WTC11 (cell line): ENCODE measurements at places on chromosomes 12 and 14.

GRCh38 chr12:6457220-6457945 lies 5.5 kb downstream of the TAPBPL start:
- peak; percentile 4 for DNase-seq

DNA sequence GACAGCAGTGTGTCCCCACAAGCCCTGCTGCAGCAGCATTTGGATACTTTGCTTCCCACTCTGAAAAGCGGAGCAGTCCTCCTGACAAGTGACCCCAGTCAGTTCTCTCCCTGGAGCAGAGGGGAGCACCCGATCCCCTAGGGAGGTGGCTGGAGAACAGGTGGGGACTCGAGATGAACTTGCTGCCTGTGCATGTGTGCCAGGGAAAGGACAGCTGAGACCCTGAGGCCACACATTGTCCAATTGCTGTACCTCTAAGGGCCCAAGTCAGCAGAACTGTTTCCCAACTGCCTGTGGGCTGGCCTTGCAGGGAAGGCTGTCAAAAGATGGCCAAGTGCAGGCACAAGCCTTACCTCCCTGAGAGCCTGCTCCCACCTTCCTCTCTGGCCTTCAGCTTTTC lies 55.1 kb downstream of the IFT43 start:
- no peak for DNase-seq

- DNase-seq: no peak
Observed at GRCh38 chr12:125310461-125310860, 245.2 kb downstream of the AACS start.

GRCh38 chr12:67441736-67442346 lies 172.7 kb downstream of the CAND1 start:
- peak; percentile 84 for DNase-seq

DNA sequence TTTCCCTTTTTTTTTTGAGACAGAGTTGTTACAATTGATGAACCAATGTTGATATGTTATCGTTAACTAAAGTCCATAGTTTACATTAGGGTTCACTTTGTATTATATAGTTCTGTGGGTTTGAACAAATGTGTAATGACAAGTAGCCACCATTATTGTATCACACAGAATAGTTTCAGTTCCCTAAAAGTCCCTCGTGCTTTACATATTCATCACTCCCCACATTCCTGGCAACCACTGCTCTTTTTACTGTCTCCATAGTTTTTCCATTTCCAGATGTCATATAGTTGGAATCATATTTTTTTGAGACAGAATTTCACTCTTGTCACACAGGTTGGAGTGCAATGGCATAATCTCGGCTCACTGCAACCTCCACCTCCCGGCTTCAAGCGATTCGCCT lies 12.5 kb downstream of the HSD17B6 start:
- DNase-seq: no peak

GRCh38 chr14:61698206-61698980 lies 3.1 kb downstream of the HIF1A start:
- DNase-seq: no peak

- no peak for DNase-seq
Observed at GRCh38 chr12:13258717-13259119, 62.2 kb downstream of the EMP1 start.

DNA sequence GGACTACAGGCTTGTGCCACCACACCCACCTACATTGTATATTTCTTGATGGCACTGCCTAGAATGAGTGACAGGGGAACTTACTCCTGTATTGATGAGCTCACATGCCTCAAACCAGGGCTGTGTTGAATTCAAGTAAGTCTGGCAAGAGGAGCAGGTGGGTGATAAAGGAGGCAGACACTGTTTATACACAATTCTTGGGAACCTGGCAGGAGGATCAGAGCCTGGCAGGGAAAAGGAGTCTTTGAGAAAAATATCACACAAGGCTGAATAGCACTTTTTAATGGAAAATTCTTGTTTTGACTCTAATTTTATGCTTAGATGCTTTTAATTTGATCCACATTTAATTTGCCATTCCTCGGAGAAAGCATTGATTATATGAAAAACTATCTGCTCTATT lies 293.1 kb upstream of the NPAS3 start:
- DNase-seq: no peak

GRCh38 chr14:23186913-23187654 lies 3.6 kb upstream of the SLC7A8 start:
- DNase-seq: no peak

DNA sequence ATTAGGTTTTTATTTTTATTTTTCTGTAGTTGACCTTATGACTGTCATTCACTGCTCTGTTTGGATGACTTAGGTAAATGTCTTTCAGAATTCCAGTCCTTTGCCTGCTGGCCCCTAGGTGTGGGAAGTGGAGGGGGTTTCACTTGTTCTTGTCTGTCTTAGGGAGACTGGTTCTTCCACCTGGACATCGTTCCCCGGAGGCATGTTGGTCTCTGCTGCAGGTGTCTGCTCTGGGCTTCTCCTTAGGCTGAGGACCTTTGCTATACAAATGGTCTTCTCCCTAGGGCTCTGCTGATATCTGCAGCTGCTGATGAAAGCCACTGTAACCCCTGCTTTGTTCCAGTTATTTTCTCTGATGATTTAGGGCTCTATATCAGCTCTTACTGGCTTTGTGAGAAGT lies 97.1 kb downstream of the OTOGL start:
- no peak for DNase-seq

- DNase-seq: no peak
Observed at GRCh38 chr12:128519426-128519825, 252.5 kb downstream of the TMEM132C start.

DNA sequence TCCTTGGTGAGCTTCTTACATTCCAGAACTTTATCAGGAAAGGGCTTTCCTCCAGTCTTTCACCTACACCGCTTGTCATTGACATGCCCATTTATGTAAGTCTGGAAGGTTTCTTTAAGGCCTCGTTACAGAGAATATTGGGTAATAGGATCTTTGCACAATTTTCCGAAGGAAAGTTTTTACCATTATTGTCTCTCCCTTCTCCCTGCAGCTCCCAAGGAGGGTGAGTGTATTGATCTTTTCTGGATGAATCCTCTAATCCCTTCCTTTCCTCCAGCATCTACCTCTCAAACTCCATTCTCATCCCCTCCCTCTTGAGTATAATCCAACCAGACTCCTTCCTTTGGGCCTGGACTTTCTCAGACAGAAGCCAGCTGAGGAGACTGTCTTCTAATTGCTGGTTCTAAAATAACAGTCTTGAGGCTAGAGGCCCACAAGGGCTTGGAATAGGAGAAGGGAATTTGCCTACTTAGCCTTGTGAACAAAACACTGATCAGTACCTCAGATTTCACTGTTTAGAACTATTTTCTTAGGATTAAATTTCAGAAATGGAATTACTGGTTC lies 21.8 kb downstream of the WNK1 start:
- no peak for DNase-seq

- no peak for DNase-seq
Observed at GRCh38 chr12:52349196-52349595, 18.1 kb downstream of the KRT85 start.

- no peak for DNase-seq
Observed at GRCh38 chr12:122651520-122652224, 51.5 kb downstream of the HCAR2 start.

GRCh38 chr14:100336618-100337530 lies 13.7 kb downstream of the SLC25A47 start:
- no peak for DNase-seq

DNA sequence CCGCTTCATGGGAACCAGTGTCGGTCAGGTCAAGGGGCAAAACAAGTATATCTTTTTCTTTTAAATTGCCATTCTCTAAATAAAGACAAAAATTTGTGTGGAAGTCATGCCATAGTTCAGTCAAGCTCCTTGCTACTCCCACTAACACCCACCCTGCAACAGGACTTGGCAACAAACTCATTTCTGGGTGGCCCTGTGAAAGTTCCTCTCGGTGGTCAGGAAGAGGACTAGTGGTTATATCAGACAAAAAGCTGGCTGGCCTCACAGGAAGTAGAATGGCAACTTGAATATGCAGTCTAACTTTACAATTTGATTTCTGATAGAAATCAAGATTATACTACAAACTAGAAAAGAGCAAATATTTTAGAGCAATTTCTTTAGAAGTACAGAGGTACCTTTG lies 11.2 kb downstream of the DHRS7 start:
- no peak for DNase-seq

GRCh38 chr12:94872671-94872970 lies 130.9 kb downstream of the NDUFA12 start:
- no peak for DNase-seq

DNA sequence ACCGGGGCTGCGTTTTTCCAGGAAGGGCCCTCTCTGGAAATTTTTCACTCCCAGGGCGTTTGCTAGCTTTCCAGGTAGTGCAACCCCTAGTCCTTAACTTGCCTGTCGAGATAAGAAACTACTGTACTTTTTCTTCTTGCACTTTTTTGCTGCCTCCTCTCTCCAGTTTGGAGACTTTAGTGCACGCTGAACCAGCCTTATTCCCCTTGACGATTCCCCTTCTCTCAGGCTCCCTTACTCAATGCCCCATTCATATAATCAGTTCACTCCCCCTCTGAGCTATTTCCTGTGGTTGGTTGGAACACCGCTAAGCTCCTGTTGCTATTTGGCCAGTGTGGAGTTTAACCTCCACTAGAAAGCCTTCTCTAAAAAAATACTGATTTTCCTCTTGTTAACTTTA lies 682 bp downstream of the CREBL2 start:
- DNase-seq: no peak

DNA sequence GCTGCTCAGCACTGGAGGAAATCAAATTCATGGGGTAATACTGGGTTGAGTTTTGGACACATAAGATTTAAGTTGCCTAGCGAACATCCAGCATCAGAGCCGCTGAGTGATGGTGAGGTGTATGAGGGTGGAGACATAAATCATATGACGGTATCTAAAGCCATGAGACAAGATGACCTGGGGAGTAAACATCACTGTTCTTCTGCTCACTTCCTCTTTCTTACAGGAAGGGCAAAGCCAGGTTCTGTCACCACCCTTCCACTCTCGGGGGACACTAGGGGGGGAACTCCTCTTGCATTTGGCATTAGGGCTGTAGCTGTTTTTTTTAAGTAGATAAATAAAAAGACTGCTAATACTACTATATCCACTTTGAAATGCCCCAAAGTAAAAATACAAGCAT lies 24.0 kb downstream of the PRDM4 start:
- DNase-seq: no peak

GRCh38 chr14:101713621-101714349 lies 47.7 kb upstream of the PPP2R5C start:
- DNase-seq: no peak

GRCh38 chr12:116525418-116526001 lies 33.7 kb upstream of the MAP1LC3B2 start:
- no peak for DNase-seq

- no peak for DNase-seq
Observed at GRCh38 chr12:15293731-15294130, 28.6 kb upstream of the PTPRO start.

GRCh38 chr14:23704890-23705289 lies 68.7 kb downstream of the DHRS2 start:
- no peak for DNase-seq

DNA sequence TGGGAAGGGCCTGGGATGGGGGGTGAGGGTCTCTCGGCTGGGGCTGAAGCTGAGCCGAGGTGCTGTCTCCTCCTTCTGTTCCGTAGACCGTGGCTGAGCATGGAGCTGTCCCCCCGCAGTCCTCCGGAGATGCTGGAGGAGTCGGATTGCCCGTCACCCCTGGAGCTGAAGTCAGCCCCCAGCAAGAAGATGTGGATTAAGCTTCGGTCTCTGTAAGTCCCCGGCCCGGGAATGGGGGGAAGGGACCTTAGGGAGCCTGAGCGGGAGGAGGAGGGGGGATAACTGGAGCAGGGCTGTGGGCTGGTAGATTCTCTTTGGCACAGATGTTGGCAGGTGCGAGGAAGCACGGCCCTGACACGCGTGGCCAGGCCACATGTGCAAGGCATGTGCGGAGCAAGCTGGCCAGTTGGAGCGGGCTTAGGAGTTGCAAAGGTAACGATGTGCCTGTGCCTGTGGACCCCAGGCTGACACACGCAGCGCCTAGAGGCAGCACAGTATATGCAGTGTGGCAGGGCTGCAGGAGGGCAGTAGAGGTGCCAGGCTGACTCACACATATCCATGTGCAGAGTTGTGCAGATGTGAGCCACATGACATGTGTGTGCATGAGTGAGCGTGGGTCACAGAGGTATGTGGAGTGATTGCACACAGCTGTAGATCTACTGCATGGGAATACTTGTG lies 512 bp downstream of the PDE1B start:
- DNase-seq: peak; percentile 42

DNA sequence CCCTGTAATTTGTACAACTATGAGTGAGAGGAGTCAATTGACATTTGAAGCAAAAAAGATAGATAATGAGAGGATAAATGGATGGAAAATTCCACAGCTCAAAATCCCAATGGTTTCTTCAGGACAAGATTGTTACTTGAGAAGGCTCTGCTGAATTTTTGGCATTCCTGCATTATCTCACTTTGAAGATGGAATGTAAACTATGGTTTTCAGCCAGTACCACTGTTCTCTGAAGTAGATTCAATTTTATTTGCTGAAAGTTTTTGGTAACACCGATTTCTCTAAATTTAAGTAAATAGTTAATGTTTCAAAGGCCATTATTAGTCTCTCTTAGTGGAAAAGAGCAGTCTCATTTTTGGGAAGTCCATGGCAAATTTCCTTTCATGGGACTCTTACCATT lies 121.9 kb upstream of the SLC38A2 start:
- no peak for DNase-seq

- DNase-seq: peak; percentile 79
Observed at GRCh38 chr12:8823565-8824300, 1.3 kb downstream of the A2ML1 start.

- no peak for DNase-seq
Observed at GRCh38 chr12:96876966-96877365, 30.1 kb upstream of the NEDD1 start.

GRCh38 chr14:73008501-73008900 lies 18.4 kb downstream of the ZFYVE1 start:
- no peak for DNase-seq

DNA sequence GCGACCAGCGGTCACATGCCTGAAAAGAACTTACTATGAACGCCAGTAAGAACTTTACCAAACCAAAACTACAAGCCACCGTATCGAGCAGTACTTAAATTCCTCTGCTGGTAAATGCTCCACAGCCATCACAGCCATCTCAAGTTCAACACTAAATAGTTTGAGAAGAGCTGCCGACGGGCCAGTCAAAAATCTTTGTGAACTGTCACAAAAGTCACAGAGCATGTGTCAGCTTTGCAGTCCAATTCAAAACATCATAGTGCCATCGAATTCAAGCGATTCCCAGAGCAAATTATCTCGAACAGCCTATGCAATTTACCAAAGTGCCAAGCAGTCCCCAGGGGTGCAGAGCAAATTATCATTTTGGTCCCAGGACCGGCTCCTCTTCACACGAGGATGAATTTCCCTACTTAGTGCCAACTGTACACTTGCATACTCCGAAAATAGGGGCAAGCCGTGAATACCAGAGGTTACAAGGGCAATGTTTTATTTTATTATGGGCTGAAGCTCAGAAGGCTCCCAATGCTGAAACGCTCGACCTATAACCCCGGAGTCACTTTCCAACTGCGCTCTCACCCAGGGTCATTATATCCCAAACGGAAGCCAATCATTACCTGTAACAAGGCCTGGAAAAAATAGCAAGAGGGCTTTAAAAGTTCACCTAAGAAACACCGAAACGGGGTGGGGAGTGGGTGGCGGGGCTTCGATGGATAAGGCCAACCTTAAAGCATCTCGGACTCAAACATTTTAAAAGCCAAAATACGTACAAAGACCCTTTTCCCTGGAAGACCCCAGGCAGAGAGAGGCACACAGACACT lies 1.1 kb downstream of the LRP6 start:
- DNase-seq: no peak
